ENCODE measurements at places on chromosomes 7 and 10. TPM values are rescaled to one million over a fixed set of nuclear protein-coding genes. Genes with fewer than 3 reads are reported as not detected.

The FBXW4 gene
- total RNA-seq = 18.8 TPM

The ODAD2 gene
- total RNA-seq = 3.4 TPM

The VWDE gene
- total RNA-seq = 7.7 TPM

The WIPF3 gene
- total RNA-seq = 3.3 TPM

The SUN3 gene
- not detected for total RNA-seq

The TMEM213 gene
- not detected for total RNA-seq

The HDAC9 gene
- total RNA-seq = 6.8 TPM

The RBM20 gene
- 1.3 TPM for total RNA-seq

The PITX3 gene
- total RNA-seq = not detected

The LRRC17 gene
- not detected for total RNA-seq

The TMEM178B gene
- 0.29 TPM for total RNA-seq

Measured in PC-3 (cell line).